GM12864 (cell line): ENCODE measurements at places on chromosomes 7 and 10.

DNA sequence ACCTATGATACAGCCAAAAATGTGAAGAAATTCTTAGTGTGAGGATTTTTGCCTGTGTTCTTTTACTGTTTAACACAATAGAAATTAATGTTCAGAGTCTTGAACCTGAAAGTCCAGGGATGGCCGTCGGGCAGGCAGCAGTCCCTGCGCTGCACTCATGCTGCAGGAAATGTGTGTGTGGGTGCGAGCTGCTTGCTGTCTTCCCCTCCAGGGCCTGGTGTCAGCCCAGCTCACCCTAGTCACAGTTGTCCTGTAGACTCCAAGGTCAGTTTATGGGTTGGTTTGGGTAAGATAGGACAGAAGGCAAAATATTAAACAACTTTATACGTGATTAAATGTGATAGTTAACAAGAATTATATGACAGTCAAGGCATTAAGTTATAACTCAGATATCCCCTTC, 78.7 kb downstream of the DYNC2I1 start:
- DNase-seq, result no peak

DNA sequence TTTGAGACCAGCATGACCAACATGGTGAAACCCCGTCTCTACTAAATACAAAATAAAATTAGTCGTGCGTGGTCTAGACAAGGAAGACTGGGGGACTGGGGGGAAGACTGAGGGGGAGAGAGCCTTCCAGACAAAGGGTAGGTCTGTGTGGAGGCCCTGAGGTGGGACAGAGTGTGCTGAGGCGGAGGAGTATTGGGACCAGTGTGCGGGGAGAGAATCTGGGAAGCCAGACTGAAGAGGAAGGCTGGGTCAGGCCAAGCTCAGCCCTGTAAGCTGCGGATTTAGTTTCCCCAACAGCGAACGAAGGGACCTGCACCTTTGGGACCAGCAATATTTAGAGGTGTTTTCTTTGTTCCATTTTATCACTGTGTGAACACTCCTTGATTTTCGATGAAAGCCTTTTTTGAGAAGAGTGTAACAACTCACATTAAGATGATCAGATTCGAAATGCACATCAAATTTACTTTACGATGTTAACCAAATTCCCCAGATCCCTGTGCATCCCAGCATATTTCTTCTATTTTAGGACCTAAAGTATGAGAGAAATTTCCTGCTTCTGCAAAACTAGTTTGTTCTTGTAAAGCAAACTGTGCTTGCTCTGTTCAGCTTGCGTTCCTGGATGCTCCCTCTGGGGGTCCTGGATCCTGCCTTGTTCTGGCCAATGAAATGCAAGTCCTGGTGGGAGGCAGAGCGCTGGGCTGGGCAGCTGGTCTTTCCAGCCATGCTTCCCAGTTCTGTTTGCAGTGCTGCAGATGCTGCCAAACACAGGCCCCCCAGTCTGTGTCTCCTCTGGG, 39.4 kb downstream of the PLAU start:
- DNase-seq, result no peak

GRCh38 chr10:28494420-28494819, 38.5 kb upstream of the WAC start:
- no peak for DNase-seq

DNA sequence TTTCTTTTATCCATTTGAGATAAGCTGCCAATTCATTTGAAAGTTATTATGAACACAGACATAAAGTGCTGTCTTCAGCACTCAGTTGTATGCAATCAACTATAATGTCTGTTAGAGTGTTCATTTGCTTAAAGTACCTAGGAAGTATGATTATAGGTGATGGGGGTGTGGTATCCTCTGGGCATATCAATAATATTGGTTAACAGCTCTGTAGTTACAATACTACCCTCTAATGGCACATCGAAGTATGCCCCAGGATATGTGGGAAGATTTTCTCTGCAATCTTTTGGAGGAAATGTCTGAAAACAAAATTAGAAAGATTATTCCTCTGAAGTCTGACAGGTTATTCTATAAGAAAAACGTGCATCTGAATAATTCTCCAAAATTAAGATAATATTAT, 429.7 kb downstream of the ARL4A start:
- no peak for DNase-seq

GRCh38 chr7:137742051-137742450, 104.7 kb downstream of the DGKI start:
- no peak for DNase-seq

DNA sequence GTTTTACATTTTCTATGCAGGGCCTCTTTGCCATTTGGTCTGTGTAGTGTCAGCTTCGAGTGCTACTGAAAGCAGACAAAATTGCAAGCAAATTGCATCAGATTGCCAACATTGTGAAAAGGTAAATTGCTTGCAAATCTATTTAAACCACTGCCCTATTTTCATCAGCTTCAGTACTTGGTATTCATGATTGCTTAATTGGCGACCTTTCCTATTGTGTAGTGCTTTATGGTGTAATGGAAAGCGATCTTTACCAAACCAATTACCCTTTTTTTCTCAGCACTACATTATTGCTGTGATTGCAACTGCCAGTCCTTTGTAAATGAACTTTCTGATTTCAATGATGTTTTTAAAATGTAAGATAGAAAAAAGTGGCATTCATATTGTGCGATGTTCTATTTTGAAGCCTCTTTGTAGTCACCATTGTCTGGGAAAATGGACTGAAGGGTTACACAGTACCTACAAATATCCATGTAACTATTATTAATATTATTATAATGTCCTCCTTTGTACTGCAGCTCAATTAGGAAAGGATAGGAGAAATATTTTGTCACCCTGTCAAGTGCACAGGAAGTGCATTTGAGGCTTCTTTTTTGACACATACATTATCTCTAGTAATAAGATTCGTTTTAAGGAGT, 177.7 kb upstream of the SP8 start:
- no peak for DNase-seq

DNA sequence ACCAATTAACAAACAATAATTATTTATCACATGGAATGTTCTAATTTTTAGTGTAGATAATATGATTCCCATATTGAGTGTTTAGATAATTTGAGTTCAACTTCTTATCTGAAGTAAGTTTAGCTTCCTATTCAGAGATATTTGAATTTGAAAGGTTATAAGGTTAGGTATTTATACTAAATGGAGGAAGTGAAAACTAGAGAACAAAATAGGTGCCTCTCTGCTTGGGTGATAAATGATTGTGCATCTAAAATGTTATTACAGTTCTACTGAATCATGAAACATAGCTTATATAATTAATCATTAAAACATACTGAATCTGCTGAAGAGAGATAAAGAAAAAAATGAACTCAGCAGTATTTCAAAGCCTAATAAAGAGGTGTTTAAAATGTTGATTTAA, 1174.3 kb downstream of the XPNPEP1 start:
- DNase-seq, result no peak

- no peak for DNase-seq
Measured at GRCh38 chr7:92621561-92622023, 31.4 kb upstream of the FAM133B start.

- DNase-seq, result no peak
Measured at GRCh38 chr10:47418321-47418720, 34.2 kb upstream of the ZNF488 start.
